Skeletal muscle cell (primary cell): ENCODE measurements at places on chromosomes 11 and 22.

DNA sequence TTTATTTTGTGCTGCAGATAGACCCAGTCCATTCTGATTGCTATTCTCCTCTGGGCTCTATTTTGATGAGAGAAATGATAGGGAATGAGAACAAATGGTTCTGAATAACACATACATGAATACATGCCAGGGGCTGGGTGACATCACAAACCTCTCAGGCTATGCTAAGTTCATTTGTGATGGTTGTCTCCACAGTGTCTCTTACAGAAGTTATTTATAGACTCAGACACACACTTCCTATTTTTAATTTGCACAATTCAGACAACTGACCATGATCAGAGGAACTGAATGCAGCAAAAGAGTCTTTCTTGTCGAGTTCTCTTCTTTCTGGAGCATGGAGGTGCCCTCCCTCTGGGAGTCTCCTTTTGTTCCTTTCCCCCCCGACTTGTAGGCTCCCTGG lies 991.7 kb downstream of the OPCML start:
- no peak for DNase-seq

DNA sequence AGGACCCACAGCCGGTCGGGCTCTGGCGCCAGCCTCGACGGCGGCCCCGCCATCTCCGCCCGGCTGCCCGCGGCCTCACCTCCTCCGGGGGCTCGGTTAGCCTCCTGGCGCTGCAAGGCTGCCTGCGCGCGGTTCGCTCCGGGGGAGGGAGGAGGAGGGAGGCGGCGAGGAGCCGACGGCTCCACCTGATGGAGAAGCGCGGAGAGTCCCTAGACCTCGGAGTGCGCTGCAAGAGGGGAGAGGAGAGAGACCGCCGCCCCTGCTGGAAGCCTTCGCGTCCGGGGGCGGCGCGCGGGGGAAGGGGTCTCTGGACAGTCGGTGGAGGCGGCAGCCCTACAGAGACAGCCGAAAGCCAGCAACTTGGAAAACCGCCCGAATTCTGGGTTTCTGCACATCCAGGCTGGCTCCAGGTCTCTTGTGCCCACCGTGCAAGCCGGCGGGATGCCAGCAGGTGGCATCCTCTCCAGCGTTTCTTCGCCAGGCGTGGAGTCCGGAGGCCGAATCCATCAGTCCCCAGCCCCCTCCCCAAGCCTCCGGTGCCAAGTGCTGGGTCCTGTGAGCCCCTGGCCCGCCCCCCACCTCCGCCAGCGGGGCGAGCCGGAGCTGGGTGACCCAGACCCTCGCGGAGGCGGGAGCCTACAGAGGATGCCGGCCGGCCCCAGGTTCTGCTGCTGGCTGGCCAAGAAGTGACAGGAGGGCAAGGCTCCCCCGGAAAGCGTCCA lies 2.9 kb upstream of the KIRREL3 start:
- no peak for DNase-seq

DNA sequence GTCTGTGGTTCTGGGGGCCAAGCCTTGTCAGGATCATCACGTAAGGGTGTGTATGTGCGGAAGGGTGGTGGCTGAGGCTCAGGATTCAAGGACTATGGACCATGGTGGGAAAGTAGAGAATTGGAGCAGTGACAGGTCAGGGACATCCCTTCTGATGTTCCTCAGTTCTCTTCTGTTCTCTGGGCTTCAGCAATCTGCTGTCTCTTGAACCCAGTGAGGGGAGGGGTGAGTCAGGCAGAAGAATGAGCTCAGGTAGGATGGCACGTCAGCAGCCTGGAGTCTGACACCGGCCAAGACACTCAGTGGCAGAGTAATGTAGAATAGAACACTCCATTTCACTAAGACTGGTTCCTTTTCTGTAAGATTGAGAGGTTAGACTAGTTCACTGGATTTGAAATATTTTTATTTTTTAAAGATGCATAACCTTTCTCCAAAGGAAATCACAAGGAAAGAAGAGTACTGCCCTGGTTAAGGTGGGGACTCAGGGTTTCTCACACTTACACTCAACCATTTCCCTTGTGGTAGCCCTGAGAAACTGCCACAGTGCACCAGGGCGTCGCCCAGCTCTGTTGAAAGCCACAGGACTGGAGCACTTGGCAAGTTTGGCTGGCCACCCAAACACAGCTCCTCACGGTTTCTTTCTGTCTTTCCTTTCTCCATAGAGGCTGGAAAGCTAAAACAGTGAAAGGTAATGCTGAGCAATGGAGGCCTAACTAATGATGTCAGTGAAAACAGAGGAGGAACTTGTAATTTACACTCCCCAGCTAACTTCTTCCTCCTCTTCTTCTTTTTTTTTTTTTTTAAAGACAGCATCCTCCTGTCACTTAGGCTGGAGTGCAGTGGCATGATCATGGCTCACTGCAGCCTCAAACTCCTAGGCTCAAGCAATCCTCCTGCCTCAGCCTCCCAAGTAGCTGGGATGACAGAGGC lies 23.1 kb upstream of the MICAL2 start:
- no peak for DNase-seq

DNA sequence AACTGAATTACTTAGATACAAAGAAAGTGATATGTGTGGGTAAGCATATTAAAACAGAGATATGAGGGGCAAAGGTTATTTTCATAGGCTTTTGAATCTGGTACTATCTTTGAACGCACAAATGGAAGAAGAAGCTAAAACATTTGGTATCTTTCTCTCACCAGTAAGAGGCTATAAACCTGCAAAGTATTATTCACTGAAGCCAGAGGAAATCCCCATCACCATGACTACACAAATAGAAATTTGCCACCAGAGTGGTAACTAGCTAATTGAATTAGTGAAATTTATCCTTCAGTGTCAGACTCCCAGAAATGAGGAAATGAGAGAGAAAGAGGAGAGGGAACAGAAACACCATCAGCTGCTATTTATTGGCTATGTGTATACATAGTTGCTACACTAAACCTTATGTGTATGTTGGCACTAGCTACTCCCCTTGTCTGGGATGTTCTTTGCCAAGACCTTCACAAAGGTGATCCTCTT lies 503.4 kb downstream of the DLG2 start:
- no peak for DNase-seq

- peak; percentile 20 for DNase-seq
These were observed 199.7 kb downstream of the FAT3 start for GRCh38 chr11:92424281-92424680.

GRCh38 chr11:128470081-128470480 lies 117.3 kb downstream of the ETS1 start:
- DNase-seq = no peak

- no peak for DNase-seq
These were observed 7.3 kb downstream of the YAP1 start for GRCh38 chr11:102117472-102118113.

GRCh38 chr11:109911488-109911887 lies 181.7 kb upstream of the ZC3H12C start:
- DNase-seq = no peak
